ENCODE measurements at places on chromosomes 6 and 20. TPM values are rescaled to one million over a fixed set of nuclear protein-coding genes. Genes with fewer than 3 reads are reported as not detected.

The TMEM181 gene
- 15.8 TPM for total RNA-seq

GRCh38 chr6:42383421-42384205 is 68.1 kb downstream of the TRERF1 start:
- no peak for DNase-seq

DNA sequence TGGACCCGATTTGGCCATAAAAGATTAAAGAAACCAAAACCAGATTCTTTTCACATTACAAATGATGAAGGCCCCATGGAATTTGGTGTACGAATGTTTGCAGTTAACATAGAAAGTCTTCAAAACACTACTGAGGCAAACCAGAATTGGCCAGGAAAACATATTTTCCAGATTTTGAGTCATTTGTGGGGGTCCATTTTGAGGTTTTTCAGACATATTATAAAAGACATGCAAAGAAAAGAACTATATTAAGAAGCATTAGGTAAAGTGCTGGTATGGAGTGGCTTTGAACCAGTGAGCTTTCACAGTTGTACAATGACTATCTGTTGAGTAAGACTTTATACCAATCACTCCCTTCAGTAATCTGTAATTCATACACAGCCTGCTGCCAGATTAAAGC is 168.9 kb upstream of the COL21A1 start:
- no peak for DNase-seq

DNA sequence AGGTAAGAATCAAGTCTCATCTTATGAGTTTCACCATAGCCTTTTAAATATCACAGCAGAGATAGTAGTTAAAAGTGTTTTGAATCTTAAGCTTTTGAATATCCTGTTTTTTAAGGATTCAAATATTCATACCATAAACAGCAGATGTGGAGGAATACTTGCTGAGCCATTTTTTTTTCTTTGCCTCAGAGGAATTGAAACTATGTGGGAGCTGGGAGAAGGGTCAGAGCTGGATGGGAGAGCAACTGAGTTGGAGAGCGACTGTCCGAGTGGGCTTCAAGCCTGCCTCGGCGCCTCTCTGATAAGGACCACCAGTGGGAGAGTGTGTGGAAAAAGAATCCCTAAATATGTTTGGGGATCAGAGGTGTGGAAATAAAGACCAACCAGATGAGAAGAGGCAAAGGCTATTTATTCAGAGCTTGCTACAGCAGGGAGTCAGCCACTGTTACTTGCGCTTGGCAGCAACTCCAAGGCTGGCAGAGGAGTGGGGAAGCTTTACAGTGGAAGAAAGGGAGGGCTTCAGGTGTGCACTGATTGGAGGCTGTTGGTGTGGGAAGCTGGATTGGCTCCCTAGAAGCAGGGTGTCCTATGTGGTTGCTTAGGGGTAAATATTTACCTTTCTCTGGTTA is 34.3 kb upstream of the MCUR1 start:
- no peak for DNase-seq

The ZC3H12D gene
- not detected for total RNA-seq

The SFTA2 gene
- total RNA-seq = 4.7 TPM

DNA sequence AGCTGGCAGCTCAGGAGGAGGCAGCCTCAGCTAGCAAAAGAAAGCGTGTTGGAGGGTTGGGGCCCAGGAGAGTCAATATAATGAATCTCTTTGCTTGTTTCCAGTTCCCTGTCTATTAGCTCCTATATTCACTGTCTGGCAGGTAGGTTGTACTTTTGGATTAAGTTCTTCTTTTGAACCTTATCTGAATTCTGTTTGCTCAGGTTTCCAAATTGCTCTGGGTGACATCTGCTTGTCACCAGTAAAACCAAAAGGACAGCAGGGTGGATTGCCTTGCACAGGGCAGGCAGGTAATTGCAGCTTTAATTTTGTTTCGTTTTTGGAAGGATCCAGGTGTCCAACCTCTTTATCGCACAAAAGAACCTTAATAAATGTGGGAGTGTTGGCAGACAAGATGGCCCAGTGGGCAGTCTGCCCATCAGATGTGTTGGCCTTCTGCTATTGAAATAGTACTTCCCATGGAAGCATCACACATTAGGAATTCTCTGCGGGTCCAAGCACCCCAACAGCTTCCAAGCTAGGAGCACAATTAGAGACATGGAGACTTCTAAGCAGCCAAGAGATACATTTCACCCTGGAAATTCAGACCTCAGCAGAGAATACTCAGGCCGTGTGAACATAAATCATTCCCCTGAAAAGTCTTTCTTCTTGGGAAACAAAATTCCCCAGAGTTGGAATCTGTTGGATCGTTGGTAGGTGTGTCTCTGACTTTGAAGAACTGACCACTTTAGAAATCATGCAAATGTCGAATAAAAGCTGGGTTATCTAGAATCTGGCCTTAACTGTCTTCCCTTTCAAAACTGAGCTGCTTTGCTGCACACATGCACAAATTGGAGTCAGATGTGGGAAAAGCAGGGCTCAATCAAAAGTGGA is 286.9 kb upstream of the BMP2 start:
- no peak for DNase-seq

DNA sequence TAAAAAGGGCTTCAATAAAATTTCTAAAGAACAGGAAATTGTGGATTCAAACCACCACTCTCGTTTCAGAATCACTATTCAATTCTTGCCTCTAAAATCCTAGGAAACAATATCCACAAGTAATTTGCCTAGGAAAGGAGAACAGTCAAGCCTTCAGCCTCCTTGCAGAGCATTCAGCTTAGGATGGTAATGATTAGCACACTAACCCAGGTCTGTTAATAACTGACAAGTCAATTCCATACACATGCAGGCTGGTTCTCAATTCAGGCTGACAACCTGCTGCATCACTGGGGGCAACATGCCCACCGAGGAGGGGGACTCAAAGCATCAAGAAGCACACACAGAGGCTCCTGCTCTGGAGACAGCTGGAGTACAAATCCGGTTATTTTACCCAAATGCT is 57.6 kb downstream of the GMDS start:
- no peak for DNase-seq

DNA sequence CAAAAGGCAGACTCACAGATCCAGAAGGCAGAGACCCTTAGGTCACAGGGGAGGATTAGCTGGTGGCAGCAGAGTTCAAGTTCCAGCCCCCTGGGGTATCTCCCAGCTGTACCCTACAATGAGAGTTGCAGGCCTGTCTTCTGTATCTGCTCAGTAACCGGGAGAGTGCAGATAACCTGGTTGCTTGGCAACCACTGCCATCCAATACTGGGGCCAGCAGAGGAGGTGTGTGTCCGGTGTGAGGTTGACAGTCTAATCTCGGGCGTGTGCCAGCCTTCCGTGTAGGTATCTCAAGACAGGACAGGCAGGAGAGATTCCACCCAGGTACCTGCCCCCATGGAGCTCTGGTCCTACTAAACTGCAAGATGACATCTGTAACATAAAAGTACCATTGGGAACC is 56.6 kb upstream of the TBC1D7 start:
- DNase-seq = no peak

DNA sequence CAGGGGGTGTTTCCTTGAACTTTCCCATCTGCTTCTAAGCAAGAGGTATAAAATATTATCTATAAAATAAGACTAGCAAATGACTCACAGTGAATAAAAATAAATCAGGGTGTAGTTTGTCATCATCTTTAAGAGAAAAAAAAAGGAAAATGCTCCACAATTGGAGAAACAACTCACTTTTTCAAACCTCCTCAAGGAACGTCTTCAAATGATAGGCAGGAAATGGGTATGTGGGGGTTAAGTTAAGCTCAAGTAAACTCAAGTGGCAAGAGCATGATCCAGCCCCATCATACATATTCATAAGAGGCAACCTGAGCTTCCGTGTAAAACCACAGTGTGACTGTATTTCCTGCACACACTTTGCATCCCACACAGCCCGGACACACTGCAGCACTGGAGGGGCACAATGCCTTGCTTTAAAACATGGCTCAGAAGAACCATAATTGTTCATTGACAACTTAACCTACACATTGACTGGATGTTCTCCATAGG is 58.5 kb upstream of the CEP85L start:
- DNase-seq = no peak

GRCh38 chr6:170139531-170139930 is 151.3 kb downstream of the DLL1 start:
- no peak for DNase-seq

The STAU1 gene
- 59.1 TPM for total RNA-seq

The EYA2 gene
- total RNA-seq = not detected

The CD83 gene
- total RNA-seq = 0.73 TPM

DNA sequence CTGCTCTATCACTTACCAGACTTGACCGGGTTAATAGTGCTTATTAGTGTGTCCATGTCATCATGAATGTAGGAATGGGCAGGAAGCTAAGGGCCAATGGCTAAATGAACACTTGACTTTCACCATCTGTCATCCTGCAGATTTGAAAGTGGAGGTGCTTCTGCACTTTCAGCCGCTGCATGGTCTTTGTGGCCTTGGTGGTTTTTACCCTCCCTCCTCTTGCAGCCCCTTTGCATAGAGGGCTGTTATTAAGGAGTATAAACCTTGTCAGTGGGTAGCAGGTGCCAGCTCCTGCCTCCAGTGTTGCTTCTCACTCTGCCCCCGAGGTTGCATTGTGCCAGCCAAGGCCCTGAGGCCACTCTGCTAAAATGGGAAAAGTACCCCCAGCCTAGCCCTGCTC is 122.2 kb upstream of the TNFAIP3 start:
- DNase-seq = no peak

- DNase-seq = no peak
These were observed 391.2 kb downstream of the THBS2 start for GRCh38 chr6:168862346-168862980.

GRCh38 chr6:40634429-40634828 is 47.3 kb upstream of the LRFN2 start:
- DNase-seq = peak; percentile 1

GRCh38 chr6:43801495-43802181 is 31.6 kb downstream of the VEGFA start:
- DNase-seq = no peak

The TCP11 gene
- not detected for total RNA-seq

GRCh38 chr20:24289737-24290481 is 179.5 kb upstream of the SYNDIG1 start:
- DNase-seq = no peak

The PNLDC1 gene
- not detected for total RNA-seq

GRCh38 chr20:55211481-55211880 is 736.1 kb downstream of the DOK5 start:
- no peak for DNase-seq

DNA sequence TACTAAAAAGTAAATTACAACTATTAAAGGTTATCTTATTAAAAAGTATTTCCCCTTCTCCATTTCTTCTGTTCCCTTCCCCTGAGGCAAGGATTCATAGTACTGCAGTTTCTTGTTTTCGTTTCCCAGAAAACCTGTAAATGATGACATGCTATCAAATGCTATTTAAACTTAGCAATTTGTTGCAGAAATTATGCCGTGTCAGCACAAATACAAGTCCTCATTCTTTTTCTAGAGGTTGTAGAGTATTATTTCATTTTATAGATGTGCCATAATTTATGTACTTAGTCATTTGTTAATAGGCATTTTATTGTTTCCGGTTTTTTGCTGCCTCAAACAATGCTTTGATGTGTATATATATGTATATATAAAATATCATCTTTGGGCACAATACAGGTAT is 268.4 kb downstream of the PLCB1 start:
- DNase-seq = no peak

GRCh38 chr20:47466704-47467459 is 34.8 kb upstream of the NCOA3 start:
- DNase-seq = no peak
